ENCODE measurements at places on chromosomes 4 and X. TPM values are rescaled to one million over a fixed set of nuclear protein-coding genes. Genes with fewer than 3 reads are reported as not detected.

GRCh38 chrX:10482708-10483107, 137.7 kb downstream of the MID1 start:
- no peak for DNase-seq

DNA sequence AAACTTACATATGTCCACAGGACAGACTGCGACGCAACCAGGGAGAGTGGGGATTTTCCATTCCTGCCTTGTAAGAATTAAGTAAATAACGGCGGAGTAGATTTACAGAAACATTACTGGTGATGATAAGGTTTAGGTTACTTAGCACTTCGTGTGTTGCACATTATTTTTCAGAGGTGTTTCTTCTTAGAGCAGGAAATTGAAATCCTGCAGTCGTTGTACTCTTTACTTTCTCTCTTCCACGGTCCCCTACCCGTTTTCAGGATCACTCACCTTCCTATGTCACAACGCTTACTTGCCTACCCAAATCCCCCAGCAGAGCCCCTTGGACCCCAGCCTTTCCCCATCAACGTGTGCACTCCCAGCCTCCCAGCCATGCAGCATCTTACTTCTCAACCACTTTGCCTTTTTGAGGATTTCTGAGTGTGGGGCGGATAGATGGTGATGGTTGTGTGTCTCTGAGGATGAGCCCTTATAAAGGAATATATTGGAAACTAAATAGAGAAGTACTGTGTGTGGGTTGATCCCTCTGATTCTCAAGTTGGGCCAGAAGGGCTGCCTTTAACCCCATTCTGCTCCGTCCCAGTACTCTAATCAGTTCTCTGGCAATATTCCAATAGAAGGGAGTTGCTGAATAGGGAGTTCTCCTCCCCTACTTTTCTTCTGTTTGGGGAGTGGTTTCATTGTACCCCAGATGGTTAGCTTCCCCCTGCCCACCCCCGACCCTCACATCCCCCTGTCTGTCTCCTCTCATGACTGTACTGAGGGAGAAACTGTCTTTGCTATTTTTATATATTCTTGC, 1.6 kb downstream of the MID2 start:
- DNase-seq: no peak

Gene CD99L2
- 6.2 TPM for total RNA-seq

DNA sequence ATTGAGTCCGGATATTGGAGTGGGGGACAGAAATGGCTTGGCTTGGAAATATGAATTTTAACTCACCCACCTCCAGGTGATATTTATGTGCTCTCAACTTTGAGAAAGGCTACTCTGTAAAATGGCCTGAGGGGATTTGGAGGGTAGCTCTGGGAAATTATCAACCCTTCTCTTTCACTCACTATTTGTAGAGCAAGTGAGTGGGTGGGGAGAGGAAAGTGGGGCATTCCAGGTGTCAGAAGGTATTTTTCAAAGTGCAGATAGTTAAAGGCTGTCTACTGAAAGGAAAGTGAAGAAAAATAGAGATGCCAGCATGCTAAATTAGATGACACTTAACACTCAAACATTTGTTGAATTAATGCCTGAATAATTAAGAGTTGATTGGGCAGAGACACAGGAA, 44.1 kb downstream of the TMEM164 start:
- no peak for DNase-seq

DNA sequence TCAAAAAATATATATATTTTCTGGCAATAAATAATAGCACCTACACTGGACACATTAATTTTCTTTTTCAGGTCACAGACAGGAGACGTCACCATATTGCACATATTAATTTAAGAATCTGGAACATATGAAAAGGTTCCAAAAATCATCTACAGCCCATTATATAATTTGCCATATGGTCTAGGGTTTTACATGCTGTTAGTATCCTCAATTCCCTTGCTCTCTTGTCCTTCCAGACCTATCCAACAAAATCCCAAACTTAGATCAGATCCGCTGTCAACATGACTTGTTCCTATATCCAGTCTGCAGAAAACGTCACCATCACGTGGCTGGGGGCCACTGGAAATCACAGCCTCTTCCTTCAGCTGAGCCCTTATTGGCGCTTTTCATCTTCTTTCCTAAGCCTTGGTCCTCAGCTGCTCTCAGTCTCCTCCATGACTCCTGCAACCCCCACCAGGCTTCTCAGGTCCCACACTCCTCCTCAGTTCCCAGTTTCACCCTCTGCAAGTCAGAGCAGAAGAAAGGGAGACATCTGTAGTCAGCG, 192.0 kb upstream of the GATB start:
- DNase-seq: no peak

Gene PROM1
- 17.7 TPM for total RNA-seq

- DNase-seq: no peak
Measured at GRCh38 chr4:155676430-155676825, 9.8 kb downstream of the GUCY1A1 start.

GRCh38 chrX:37726346-37726745, 40.8 kb downstream of the XK start:
- no peak for DNase-seq

GRCh38 chrX:111662292-111662691, 18.7 kb upstream of the ALG13 start:
- no peak for DNase-seq

Gene UBL4A
- total RNA-seq: 37.4 TPM

Gene DRP2
- total RNA-seq: 0.64 TPM

DNA sequence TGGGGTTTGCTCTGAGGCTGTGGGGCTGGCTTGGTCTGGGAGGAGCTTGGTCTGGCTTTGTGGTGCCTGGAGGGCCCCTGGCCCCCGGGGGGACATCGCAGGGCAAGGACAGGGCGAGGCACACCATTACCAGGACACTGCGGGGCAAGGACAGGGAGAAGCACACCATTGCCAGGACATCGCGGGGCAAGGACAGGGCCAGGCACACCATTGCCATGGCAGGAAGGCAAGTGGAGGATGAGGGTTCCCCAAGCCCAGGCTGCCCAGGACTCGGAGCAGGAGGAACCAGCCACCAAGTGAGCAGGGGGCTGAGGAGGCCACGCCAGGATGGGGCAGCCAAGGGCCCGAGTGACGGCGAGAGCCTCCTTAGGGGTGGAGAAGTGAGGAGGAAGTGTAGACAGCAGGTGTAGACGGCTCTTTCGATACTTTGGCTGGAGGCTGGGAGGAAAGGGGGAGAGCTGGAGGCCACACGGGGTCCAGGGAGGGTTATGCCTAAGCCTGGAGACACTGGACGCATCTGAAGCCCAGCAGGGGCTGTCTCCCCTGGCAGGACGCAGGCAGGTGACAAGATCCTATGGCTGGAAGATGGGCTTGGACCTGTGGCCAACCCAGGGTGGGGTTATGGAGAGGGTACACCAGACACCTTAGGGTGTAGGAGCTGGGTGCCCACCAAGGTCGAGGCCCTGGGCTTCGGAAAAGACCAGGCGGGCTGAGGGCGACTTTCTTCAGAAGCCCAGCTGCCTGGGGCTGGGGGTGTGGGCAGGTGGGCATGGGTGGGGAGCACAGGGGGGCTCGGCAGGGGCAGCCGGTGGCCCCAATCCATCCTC, 7.3 kb downstream of the NKX1-1 start:
- no peak for DNase-seq

GRCh38 chrX:120514236-120514635, 45.1 kb upstream of the LAMP2 start:
- DNase-seq: no peak

DNA sequence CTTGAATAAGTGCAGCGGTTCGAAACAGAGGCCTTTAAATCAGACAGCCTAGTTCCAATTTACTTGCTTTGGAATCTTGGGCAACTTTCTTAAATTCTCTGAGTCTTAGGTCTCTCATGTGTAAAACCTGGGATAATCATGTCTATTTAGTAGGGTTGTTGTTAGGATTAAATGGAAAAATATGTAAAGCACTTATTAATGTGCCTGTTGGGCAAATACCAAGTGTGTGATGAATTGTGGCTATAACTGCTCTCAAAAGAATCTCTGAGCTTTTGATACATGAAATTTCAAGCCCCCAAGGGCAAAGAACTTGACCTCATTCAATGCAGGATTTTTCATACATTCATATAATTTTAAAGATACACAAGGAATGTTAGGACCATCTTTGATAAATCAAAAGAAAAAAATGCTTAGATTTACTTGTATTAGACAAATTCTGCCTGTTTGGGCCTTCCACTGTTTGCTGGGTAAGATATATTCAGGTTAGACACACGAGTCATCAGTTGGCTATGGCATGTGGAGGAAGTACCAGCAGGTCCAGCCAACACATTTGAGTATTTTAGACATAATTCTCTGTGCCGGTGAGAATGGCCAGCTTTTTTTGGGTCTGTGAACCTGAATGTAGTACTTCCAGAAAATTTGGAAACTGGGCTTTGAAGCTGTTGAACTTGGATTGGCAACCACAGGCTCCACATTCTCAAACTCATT, 241.4 kb upstream of the CNKSR2 start:
- DNase-seq: no peak

Gene STK32B
- total RNA-seq: not detected

DNA sequence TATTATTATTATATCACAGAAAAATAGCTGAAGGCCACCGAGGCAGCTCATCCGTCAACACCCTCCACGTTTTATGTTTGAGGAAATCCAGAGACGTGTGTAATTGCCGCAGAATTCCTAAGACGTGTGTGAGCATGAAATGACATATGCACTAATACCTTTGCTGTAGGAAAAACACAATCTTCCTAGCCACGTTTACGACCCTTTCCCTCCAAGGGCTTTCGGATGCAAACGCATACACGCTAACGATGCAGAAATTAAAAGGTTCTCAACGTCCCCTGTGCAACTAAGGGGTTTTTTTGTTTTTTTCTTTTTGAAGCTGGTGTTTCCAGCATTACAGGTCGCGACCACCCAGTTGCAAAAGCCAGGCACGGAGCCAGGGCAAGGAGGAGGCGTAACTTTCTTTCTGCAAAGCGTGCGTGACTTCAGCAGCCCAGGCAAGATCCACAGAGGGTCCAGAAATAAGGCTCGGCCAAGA, 33.8 kb downstream of the CRLF2 start:
- no peak for DNase-seq

DNA sequence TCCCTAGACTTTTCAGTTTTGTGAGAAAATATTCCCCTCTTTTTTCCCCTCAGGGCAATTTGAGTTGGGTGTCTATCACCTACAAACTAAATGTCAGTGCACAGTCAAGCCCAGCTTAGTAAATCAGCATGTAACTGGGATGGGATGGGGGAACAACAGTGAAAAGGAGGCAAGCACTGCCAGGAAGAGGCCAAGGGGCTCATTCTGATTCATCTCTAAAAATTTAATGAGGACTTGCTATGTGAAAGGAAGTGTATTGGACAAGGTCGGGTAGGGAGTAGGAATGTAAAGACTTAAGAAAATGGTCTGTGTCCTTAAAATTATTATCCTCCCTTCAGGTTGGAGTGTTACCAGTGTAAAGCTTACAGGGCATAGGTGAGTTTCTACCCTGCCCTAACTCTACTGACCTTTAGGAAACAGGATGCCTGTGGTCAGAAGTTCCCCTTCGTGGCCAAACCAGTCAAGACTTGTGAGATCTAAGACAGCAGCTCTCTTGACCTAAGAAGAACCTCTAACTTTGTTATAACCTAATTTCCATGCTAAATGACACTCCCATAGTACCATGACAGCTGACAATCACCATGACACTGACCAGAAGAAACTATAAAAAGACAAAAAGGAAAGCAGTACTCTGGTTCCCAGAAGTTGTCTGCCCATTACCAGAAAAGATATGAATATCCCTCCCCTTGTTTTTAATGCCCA, 194.4 kb upstream of the LDB2 start:
- DNase-seq: no peak

- DNase-seq: no peak
Measured at GRCh38 chr4:181877329-181877848, 365.8 kb upstream of the TENM3 start.

DNA sequence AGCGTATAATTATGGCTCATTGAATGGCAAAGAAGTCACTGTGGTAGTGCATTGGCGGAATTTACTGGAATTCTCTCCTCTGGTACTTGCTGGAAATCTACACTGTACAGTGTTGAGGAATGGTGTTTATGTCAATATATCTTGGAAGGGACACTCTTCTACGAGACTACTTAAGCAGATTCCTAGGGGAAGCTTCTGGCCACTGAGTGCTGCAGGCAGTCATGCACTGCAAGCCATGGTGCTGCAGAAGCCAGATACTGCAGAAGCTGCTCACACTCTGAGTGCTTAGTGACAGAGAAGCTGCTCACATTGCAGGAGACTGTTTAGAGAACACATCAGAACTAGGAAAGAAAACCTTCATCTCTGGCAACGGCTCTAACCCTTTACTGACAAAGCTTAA, 725.0 kb downstream of the CCSER1 start:
- no peak for DNase-seq

DNA sequence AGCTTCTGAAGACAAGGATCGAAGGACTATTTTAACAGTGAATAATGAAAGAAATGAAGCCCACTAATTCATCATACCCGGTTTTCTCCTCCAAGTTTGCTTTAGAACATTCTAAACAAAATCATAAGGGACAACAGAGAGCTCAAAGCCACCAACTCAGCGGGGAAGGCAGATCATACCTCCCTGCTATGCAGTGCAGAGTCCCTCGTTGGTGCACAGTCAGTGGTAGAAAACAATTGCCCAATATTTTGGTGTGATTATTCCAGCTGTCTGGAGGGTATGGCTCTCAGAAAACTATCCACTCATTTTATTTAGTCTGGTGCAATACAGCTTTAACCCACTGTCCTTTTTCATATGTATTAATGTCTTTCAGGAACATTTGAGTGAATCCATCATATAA, 59.3 kb upstream of the HPSE start:
- no peak for DNase-seq

DNA sequence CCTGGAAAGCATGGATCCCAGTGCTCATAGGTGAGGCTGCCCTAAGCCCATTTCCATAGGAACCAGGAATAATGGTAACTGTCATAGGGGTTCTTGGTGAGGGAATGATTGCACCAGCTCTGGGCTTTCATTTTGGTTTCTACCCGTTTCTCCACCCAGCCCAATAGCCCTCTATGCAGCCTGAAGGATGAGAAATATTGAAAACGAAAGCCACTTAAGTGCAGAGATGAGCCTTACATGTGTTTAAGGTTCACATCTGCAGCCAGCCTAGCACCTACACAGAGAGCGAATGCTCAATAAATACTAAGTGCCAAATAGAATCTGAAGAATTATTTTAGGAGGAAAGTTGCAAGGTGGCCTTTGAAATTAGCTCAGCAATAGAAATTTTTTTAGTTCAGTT, 60.4 kb downstream of the MCF2 start:
- no peak for DNase-seq

Gene ARHGAP4
- 67.4 TPM for total RNA-seq

DNA sequence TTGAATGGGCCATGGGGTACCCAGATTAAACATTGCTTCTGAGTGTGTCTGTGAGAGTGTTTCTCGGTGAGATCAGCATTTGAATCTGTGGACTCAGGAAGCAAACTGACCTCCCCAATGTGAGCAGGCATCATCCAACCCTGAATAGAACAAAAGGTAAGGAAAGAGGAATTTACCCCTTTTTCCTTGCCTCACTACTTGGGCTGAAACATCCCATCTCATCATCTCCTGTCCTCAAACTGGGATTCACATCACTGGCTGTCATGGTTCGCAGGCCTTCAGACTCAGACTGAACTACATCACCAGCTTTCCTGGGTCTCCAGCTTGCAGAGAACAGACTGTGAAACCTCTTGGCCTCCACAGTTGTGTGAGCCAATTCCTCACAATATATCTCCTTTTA, 47.1 kb downstream of the TEC start:
- no peak for DNase-seq
